Upper lobe of left lung (tissue), 6 donors: ENCODE measurements at places on chromosomes 7 and 10. TPM values are rescaled to one million over a fixed set of nuclear protein-coding genes. Genes with fewer than 3 reads are reported as not detected.

The HOXA1 gene
- total RNA-seq = 0.64 TPM

DNA sequence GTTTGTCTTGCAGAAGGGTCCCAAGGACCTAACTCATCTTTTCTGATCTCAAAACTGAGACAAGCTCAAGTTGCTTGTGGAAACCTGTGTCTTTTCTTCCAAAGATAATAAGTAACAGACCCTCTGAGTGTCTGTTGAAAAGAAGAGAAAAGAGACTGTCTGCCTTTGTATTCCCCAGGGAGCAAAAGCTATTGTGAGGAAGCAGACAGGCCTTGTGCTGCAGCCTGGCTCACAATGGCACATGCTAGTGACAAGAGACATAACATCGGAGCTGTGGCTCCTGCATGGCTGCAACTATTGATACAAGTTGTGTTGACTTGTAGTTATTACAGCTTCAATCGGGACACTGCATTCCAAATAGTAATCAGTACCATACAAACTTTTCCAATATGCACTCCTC, 202.9 kb downstream of the DKK1 start:
- H3K4me1 ChIP-seq = no peaks in the 10 kb centered on the region
- DNase-seq = no peak
- no peaks in the 10 kb centered on the region for H3K36me3 ChIP-seq

DNA sequence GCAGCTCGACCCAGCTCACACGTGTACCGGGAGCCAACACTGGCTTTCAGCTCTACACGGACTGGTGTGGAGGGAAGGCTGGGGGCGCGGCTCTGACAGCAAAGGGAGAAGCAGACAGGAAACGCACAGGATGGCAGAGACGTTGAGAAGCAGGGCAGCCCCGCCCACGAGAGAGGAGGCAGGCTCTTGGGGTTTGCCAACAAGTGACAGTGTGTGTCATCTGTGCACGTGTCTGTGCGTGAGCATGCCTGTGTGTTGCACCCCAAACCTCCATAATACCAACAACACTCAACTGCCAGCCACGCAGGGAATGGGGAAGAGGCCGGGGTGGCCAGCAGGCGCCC, 64.4 kb upstream of the PDGFA start:
- H3K4me1 ChIP-seq = no peaks in the 10 kb centered on the region
- H3K27ac ChIP-seq = no peak overlapping the region

GRCh38 chr7:55078465-55079372, 59.9 kb downstream of the EGFR start:
- no peaks in the 10 kb centered on the region for H3K27me3 ChIP-seq
- no peak overlapping the region for H3K4me3 ChIP-seq
- DNase-seq = peak; percentile 82

DNA sequence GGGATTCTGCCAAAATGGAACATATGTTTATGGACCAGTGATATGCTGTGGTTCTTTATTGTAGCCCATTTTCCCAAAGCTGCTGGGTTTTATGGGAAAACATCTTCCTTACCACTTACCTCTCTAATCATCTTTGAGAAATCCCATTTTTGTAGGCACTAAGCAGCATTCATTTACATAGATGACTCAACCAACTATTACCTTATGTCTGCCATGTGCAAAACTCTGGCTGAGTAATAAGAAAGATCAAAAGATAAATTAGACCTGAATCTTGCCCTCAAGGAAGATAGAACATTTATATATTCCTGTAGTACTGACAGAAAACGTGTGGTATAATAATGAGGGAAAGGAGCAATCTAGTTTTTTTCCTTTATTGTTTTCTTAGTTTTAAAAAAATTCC, 24.3 kb downstream of the CBLL1 start:
- no peaks in the 10 kb centered on the region for H3K27me3 ChIP-seq
- no peaks in the 10 kb centered on the region for H3K4me1 ChIP-seq
- no peak overlapping the region for H3K4me3 ChIP-seq
- H3K36me3 ChIP-seq = no peaks in the 10 kb centered on the region
- no peak overlapping the region for H3K27ac ChIP-seq
